Fibroblast of skin of left biceps (primary cell): ENCODE measurements at places on chromosomes 11 and 22.
A peak's percentile ranks its signal among the peaks of the same experiment; 100 is the strongest.

DNA sequence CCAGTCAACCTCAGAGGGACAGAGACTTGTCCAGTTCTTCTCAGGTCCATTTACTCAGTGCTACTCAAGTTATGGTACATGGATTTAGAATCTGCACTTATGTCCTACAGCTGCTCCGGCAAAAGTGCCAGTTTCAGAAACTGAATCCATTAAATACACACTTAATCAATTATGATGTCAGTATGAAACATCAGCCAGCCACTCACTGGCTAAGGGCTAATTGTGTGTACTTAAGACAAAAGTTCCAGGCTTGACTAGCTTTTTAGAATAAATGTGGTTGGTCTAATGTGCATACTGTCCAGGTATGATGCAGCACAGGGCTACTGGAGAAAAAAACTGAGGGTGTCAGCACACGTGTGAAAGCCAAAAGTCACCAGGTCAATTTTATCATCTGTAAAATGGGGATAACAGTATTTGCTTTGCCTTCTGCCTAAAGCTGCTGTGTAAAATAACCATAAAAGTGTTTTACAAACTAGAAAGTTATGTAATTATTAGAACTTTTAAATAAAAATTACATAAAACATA is 55.4 kb upstream of the CYP2D6 start:
- DNase-seq: no peak

- DNase-seq: no peak
Measured at GRCh38 chr11:65454311-65454695, 31.7 kb downstream of the NEAT1 start.

DNA sequence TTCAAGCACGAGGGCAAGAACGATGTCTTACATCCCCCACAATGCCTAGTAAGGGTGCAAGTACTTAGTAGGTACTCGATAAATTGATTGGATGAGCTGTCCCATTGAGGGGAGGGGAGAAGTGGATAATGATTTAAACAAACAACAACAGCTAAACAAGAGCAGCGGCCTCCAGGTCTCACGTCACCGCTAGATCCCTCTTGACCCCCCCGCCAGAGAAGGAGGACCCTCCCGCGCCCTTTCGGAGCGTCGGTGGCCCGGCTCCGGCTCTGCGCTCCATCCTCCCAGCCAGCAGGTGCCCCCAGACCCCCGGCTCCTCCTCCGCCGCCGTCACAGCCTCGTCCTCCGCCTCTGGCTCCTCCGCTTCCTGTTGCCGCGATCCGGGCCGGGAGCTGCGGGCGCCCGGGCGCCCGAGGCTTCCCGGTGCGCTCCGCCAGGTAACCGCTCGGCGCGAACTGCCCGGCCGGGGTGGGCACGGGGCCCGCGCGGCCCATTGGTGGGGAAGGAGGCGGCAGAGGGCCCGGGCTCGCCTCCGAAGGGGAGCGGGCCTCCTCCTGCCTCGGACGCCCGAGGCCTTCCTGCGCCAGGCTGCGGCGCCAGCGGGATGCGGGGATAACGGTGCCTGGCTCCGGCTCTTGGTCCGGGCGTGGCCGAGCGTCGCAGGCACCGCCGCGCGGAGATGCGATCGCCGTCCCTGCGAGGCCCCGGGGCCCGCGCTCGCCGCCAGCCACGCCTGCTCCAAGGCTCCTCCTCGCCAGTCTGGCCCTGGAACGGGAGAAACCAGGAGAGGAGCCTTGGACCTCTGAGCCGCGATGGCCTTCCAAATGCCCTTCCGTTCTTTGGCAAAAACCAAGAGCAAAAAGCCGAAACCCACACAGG is at the start of gene TLCD5:
Gene TLCD5, plus strand, starts transcription at position 368 of the 879 bp plus-strand sequence. CDS start 2,143 bp downstream, outside the sequence.
- no peak for DNase-seq

- DNase-seq: no peak
Measured at GRCh38 chr11:110349138-110349996, 53.0 kb upstream of the RDX start.

DNA sequence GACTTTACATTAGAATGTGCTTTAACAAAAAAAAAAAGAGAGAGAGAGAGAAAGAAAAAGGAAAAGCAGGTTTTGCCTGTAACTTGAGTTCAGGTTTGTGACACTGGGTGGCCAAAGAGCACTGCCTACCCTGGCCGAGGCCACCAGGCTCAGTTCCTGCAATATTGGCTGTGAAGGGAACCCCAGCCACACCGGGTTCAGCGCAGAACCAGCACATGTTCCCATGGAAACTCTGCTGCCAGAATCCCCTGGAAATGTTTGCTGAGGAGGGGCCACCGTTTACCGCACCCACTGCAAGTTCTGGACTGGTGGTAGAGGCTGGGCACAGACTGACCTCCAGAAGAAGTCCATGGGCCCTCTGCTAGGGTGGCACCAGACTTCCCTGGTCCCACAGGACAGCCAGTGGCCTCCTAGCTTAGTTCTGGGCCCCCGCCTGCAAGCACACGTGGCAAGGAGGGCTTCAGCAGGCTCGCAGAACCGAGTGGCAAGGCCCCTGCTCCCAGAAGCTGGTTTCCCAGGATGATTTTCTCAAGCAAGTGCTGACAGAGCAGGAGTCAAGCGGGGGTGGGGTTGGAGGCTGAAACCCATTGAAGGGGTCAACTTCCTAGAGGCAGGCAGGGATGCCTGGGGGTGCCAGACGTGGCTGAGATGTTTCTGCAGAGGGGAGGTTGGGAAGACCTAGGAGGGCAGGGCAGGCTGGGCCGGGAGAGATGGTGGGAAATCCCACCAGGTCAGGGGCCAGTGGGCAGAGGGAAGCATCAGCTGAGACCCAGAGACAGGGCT is 51.2 kb downstream of the NFAM1 start:
- DNase-seq: no peak

DNA sequence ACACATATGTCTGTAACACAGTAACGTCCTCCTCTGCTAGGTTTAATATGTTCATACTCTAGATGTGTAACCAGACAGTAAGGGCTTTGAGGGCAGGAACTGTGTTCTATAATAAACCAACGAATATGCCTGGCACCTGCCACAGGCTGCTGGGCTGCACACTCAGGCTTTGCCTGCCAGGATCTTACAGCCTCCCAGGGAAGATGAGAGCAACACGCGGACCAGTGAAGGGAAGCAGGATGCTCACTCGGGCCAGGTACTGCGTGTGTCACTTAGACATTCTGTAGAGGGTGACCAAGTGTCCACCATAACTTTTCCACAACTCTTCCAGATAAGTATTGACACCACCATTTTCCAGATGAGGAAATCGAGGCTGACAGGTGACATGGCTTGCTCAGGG is 21.7 kb upstream of the BAIAP2L2 start:
- no peak for DNase-seq

GRCh38 chr11:7307836-7308235 is 56.1 kb downstream of the SYT9 start:
- no peak for DNase-seq

DNA sequence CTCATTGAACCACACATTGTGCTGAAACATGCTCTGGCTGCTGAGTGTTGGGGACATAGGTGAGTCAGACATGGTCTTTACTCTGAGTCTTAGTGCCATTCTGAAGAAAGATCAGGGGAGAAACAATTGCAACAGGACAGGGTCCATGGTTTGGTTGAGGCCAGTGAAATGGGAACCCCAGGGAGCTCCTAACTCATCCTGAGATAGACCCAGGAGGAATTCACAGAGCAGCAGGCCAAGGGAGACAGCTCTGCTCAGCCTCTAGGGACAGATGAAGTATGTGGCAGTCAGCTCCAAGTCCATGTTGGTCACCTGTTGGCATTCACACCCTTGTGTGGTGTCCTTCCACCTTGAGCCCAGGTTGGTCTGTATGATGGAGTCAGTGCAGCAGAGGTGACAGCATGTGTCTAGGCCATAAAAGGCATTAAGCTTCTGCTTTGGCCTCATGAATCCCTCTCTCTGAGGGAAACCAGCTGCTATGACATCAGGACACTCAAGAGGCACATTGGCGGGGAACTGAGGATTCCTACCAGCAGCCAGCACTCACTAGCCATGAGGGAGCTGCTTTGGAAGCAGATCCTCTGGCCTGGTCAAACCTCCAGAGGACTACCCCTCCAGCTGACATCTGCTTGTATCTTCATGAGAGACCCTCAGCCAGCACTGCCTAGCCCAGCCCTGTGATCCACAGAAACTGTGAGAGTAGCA is 50.3 kb upstream of the MYEOV start:
- DNase-seq: no peak

GRCh38 chr11:18749681-18750319 is 23.8 kb upstream of the IGSF22 start:
- DNase-seq: peak; percentile 4

DNA sequence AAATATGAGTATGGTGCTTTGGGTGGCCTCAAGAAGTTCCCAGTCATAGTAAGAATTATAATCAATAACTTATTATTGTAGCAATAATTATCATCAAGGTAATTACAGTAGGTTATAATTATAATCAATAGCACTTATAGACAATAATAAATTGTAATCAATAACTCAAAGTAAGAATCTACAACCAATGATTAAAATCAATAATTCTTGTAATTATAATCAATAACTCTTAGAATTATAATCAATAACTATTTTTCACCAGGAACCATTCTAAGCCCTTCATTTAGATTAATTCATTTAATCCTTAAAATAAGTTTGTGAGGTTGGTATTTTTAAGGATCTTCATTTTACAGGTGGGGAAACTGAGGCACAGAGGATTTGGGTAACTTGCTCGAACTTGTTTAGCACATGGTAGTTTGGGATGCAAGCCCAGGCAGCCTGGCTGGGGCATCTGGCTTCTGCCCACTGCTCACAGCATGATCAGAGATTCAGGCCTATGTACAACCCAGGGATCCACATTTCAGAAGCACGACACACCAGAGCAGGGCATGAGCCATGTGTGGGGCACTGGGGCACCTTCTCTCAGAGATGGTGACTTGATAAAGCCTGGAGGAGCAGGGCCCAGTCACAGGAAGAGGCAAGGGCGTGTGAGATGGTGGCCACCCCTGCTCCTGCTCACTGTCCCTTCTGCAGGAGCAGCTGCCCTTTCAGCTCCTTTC is 46.6 kb downstream of the SLC1A2 start:
- DNase-seq: no peak

GRCh38 chr11:87176044-87176443 is 138.3 kb downstream of the TMEM135 start:
- DNase-seq: no peak

- no peak for DNase-seq
Measured at GRCh38 chr11:113065330-113065729, 104.1 kb downstream of the NCAM1 start.

- no peak for DNase-seq
Measured at GRCh38 chr11:70358753-70359152, 39.6 kb upstream of the CTTN start.

DNA sequence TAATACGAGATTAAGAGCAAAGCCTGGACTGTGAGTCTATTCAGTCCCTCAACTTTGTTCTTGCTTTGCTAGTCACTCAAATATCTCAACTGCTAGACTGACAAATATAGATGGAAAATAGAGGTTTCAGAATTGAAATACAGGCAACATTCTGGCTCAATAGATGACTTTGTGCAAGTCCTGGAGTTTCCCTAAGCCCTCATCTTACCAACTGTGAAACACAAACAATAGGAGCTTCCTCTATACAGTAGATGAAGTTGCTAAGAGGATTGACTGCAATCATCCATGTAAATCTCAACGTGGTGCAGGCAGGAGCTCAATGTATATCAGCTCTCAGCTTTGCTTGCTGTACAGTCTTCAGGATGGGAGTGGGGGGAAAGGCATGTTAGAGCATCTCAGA is 6.2 kb upstream of the MPEG1 start:
- no peak for DNase-seq

- no peak for DNase-seq
Measured at GRCh38 chr11:16779436-16779835, 41.0 kb downstream of the C11orf58 start.

GRCh38 chr22:32660292-32660691 is 141.2 kb upstream of the TIMP3 start:
- DNase-seq: no peak

GRCh38 chr11:65625628-65626342 is 10.2 kb downstream of the PCNX3 start:
- no peak for DNase-seq

- DNase-seq: no peak
Measured at GRCh38 chr11:134289167-134289566, 13.0 kb downstream of the GLB1L3 start.

DNA sequence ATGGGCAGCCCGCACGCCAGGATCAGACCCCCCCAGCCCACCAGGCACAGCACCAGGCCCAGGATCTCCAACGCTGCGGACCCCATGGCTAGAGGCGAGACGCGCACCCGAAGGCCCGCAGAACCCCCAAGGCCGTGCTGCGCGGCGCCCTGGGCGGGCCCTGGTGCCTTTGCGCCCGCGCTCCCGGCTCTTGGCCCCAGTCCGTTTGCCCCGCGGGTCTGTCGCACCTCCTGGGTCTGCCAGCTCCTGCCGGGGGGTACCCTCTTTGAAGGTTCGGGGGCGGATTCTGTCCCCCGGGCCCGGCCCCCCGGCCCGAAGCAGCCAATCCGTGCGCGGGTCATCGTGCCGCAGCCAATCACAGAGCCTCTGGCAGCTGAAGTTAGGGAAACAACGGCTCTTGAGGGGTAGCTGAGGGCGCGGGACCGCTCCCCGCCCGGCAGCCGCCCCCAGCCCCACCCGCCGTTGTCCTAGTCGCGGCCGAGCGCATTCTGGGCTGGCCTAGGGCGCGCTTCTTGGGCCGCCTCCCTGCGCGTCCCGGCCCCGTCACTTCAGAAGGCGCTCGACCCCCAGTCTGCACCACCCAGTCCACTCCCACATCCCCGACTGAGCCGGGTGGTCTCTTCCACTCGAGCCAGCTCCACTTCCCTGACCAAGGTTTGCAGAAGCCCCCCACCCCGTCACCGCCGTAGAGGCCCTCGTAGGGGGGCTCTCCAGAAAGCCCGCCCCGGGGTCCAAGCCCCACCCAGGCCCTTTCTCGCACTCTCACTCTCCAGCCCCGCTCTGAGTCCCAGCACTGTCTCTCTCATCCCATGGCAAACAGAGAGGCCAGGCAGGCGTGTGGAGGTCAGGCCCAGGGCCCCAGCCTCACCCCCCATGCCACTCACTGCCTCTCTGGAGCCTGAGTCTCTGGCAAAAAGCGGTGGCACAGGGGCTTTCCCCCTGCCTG is at the start of gene CLDN5:
Gene CLDN5, minus strand, starts transcription at position 241 of the 946 bp plus-strand sequence. Its CDS starts 155 bp downstream, at position 86.
- DNase-seq: no peak

DNA sequence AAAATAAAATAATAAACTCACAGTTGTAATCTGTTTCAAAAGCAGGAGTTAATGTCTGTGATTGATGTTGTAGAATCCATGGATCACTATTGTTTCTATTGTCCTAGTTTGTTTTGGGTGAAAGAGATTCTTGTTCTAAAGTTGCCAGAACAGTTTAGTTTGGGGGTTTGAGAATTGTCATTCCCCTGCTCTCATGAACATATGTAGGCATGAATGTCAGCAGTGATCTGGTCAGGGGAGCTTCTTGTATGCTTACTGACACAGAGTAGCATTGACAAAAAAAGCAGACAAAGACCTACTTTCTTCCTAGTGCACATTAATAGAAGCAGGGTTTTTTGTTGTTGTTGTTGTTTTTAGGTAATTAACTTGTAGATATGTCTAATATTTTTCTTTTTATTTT is 38.6 kb downstream of the ARHGAP1 start:
- DNase-seq: no peak

DNA sequence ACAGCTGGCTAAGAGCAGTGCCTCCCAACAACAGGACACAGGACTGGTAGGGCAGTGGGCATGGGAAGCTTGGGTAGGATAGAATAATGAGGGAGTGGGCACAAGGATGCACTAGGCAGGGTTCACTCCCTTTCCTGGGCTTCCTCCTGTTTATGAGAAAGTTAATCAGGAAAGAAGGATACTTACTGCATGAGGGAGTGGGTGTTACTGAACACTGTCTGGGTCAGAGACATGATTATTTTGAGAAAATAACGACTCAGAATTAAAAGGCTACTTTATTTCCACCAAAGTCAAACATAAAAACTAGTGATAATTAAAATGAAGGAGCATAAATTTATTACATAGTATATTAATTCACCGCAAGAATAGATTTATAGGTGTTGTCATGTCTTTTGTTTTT is 35.8 kb downstream of the NCAM1 start:
- no peak for DNase-seq
